ENCODE measurements at places on chromosomes 2 and 18.

DNA sequence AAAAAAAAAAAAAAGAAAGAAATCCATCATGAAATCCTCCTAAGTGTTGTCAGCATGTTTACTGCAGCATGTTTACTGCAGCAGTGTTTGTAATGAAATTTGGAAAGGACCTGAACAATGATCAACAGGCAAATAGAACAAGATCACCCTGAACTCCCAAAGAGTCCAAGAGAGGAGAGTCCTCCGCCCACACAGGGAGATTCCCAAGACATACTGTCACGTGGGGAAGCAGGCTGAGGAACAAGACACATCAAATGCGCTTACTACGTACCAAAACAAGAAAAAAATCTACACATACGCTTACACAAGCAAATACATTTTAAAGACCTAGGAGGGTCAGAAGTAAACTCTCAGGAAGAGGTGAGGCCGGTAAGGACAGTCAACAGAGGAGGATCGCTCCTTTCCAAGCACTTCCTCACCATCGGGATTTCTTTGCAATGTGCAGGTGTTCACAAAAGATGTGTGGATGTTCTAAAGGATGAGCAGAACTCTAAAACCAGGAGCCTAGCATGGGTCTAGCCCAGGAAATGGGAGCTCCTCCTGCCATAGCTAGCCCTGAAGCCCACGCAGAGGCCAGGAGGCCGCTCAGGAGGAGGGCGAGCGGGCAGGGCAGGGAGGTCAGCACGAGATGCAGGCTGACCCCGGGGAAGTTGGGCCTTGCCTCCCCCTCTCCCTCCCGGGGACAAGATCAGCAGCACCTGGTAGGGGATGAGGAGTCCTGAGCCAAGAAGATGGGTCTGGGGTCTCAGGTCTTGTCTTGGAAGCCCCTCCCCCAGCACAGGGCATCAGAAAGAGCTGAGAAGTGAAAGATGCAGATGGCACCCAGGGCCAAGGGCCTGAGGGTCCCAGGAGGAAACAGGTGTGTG, 66.4 kb downstream of the ZNF516 start:
- DNase-seq: no peak

DNA sequence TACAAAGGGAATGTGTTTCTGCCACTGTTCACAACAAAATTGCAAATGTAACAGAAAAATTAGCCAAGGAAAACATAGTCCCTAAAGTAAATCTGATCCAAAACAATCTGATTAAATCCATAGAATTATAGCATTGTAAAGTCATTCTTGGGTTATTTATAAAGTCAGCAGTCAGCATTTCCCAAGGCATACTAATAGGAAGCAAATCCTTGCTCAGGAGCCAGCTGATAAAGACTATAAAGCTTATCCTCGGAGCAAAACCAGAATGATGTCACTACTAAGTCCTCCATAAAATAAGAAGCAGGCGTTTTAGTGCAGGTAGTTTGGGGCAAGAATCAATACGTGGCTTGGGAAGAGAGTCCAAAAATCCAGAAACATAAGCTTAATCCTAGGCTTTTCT, 67.3 kb upstream of the CSRNP3 start:
- no peak for DNase-seq

DNA sequence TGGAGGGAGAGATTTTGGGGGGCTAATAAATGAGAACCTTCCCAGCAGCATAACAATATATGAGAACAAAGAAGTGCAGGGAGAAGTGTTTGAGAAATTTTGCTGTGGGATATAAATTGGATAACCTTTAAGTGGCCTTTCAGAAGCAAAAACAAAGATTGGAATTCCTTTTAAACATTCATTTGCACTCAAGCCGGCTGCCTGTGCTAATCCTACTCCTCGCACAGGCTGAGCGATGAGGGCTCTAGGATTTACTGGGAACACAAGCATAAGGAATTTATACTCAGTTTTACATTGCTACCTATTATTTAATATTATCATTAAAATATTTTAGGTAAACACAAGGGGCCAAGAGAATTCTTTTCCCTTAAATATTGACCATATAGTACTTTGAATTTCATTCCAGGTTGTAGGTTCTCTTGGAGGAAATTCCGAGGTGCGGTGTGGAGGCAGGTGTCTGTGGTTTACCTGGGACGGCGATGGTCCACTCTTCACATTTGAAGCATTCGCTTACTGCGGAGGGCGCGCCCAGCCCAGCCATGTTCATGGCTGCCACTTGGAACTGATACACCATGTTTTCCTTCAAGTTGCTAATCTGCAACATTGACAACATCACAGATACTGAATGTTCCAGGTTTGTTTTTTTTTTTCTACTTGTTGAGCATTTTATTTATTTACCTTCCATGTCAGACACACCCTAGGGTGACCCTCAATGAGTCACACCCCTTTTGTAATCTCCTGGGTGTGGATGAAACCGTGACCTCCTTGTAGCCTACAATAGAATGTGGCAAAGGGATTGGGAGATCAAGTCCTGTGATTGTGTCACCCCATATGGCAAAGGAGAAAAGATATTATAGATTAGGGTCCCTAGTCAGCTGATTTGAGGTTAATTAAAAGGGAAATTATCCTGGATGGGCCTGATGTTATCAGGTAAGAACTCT, 100.1 kb downstream of the MYOM1 start:
- no peak for DNase-seq

- no peak for DNase-seq
These were observed 530.7 kb downstream of the CBLN2 start for GRCh38 chr18:72013427-72013850.

DNA sequence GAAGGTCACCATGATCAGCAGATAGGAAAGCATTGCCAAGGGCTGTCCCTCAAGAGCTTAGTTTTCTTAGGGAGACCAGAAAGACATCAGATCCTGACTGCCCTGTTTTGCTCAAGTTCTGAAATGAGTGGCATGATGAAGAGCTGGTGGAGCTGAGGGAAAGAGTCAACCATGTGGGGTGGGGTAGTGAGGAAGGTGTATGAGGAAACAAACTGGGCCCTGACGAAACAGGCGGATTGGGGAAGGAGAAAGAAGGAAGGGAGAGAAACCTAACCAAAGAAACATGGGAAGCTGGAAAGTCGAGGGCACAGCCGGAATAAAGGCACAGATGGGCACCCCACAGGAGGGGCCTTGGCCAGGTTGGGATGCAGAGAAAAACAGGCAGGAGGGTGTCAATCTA, 8.0 kb downstream of the TGOLN2 start:
- no peak for DNase-seq

GRCh38 chr2:233331536-233331935, 22.8 kb upstream of the DGKD start:
- DNase-seq: peak; percentile 64

- no peak for DNase-seq
These were observed 7.2 kb upstream of the LBH start for GRCh38 chr2:30224151-30224550.

DNA sequence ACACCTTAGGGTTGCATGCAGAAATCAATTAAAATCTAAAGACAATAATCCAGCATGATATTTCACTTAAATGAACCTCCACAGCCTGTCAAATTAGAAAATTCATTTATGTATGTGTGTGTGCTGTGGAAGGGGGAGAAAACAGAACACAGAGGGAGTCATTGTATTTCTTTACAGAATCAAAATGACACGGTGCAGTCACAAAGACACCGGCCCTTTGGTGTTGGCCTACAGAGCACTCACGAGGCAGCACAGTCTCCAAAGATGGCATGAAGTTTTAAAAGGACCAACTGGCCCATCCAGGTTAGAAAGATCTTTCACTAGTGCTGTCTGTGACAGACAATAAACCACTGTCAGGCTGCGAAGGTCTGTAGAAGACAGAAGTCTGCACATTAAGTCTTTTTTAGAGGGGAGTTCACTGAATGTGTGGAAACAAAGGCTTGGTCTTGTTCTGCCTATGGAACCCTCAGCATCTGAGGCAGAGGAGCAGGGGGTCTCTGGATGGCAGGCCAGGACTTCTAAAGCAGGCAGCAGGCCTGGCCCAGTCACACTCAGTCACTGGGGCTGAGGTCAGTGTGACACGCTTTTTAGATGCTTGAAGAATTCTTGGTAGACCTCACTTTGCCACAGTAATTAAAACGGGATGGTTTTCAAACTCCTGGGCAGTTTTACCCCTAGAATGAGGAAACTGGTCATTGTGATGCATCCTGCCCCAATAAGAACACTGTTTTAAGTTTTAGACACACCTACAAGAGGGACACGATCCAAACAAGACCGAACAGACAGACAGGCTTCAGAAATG, 184.9 kb downstream of the AFF3 start:
- DNase-seq: no peak

DNA sequence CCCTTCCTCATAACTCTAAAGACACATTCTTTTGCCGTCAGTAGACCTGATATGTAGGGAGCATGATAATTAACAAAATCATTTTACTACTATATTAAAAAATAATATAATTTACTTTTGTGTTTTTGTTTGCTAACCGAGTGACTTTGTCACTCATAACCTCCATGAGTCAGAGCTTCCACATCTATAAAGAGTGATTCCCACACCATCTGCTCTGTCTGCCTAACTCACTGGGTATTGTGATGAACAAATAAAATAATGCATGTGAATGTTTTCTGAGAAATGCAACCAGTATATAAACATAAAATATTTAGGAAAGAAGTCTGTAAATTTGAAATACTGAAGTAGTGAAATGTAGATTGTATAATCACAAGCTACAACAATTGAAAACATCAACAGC, 123.4 kb upstream of the DSEL start:
- DNase-seq: no peak

- peak; percentile 36 for DNase-seq
These were observed 130.4 kb downstream of the COL4A4 start for GRCh38 chr2:227033471-227034148.

DNA sequence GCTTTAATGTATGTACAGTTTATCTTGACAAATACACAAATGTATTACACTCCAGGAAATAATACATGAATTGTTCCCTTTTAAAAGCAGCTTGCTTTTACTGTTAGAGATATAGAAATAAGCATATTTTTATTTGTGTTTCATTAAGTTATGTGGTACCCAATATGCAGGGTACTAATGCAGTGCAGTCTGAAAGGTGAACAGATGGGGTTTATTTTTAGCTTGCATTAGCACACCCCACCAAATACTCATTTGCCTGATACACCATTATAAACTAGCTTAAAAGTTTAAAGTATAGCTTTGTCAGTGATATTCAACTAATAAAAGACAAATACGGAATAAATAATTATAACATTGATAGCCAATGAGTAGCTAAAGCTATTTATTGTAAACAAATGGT, 394.7 kb upstream of the ZNF804A start:
- no peak for DNase-seq

DNA sequence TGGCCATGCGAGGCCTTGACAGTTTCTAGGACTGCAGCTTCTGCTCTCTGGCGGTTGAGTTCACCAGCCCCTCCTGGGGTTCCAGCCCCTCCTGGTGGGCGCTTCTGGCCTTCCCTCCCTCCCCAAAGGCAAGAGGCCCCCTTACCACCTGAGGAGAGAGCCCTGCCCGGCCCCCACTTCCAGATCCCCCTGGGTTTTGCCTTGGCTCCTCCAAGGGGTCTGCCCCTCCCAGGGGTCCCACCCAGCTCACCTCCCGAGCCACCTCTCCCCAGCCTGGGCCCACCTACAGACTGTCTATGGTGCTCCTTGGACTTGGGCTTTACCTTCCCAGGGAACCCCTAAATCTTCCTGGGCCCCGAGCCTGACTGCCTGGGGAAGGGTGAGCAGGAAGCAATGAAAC, 264.5 kb downstream of the ATAD2B start:
- DNase-seq: no peak

GRCh38 chr2:177631680-177632079, 239.1 kb downstream of the AGPS start:
- no peak for DNase-seq

- DNase-seq: no peak
These were observed 43.4 kb downstream of the RFX8 start for GRCh38 chr2:101431486-101431885.

DNA sequence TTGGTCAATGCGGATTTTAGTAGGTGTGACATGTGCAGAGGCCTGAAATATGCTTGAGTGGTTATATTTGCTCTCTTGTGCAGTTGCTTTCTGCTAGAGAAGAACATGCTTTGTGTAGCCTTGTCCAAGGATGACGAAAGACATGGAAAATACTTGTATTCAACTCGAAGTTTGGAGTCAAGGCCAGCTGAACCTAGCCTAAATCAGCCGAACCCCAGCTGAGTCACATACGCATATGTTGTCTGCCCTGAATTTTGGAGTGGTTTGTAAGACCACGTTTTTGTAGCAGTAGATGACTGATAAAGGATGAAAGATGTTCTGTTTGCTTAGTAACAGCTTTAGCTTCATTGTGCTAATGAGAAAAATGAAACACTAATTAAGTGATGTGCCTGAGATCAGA, 22.5 kb upstream of the SPAG16 start:
- no peak for DNase-seq

DNA sequence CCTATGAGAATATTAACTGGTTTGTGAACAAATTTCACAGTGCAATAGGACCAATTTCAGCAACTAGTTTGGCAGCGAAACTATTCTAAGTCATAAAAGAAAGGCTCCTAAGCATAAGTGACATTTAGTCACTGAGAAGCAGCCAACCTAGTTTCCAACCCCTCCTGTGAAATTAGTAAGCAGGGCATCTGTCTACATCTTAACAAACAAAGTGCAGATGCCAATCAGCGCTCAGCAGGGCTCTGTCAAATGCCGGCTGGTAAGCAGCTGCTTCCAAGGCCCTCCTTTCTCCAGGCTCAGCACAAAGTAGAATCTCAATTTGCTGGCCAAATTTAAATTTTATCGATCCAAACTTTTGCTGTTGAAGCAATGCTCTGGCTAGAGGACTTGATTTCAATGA, 124.7 kb downstream of the ICOS start:
- DNase-seq: no peak

GRCh38 chr2:62181843-62182242, 14.1 kb upstream of the B3GNT2 start:
- DNase-seq: no peak

- DNase-seq: no peak
These were observed 1.9 kb upstream of the SOX11 start for GRCh38 chr2:5690286-5690685.

DNA sequence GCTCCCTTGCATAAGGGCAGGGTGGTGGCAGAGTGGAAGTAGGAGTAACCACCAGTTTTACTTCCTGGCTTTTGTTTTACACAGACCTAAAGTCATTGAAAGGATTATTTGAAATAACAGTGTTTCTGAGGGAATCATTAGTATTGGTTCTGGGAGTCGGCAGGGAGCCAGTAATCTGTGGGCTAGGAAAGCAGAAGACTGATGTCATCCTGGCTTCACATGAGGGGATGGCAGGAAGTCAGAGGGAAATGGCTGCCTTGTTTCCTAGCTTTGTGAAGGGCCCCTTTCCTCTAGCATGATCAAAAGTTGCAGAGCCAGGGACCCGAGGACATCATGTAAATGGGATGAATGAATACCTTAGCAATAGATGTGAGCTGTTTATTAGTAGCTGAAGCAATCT, 792.6 kb downstream of the CPS1 start:
- DNase-seq: no peak

- DNase-seq: no peak
These were observed 106.3 kb downstream of the SLC4A3 start for GRCh38 chr2:219733746-219734145.

DNA sequence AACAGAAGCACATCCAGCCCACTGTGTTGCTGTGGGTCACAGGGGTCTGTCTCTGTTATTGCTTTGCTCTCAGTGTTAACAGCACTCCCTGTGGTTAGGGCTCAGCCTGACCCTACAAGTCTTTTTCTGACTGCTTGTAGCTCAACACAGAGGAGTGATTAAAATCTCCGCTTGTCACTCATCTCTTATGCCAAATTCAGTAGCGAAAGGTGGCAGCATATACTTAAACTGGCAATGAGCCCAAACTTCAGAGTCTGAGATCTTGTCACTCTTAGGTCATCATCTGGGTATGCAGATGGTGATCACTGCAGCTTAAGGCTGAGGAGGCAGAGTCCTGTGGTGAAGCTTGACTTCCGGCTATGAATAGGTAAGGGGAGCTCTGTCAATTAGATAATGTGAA, 63.3 kb upstream of the CSRNP3 start:
- DNase-seq: no peak
